Right hindlimb (tissue), 1 donor: ENCODE measurements at places on chromosomes 1 and 21.

DNA sequence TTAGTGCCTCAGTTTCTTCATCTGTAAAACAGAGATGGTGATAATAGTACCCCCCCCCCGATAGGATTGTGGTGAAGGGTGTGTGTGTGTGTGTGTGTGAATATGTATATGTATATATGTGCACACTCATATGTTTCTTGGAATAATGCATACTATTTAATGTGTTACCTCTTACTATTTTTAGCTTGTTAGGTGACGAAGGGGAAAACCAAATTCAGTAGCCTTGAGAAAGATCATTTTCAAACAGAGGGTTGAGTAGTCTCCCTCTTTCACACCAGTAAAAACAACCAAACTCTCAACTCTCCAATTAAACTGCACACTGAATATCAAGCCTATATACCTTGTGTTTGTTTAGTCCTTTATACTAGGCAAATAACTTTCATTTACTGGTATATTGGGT, 75.7 kb downstream of the NTMT2 start:
- no peak for DNase-seq

DNA sequence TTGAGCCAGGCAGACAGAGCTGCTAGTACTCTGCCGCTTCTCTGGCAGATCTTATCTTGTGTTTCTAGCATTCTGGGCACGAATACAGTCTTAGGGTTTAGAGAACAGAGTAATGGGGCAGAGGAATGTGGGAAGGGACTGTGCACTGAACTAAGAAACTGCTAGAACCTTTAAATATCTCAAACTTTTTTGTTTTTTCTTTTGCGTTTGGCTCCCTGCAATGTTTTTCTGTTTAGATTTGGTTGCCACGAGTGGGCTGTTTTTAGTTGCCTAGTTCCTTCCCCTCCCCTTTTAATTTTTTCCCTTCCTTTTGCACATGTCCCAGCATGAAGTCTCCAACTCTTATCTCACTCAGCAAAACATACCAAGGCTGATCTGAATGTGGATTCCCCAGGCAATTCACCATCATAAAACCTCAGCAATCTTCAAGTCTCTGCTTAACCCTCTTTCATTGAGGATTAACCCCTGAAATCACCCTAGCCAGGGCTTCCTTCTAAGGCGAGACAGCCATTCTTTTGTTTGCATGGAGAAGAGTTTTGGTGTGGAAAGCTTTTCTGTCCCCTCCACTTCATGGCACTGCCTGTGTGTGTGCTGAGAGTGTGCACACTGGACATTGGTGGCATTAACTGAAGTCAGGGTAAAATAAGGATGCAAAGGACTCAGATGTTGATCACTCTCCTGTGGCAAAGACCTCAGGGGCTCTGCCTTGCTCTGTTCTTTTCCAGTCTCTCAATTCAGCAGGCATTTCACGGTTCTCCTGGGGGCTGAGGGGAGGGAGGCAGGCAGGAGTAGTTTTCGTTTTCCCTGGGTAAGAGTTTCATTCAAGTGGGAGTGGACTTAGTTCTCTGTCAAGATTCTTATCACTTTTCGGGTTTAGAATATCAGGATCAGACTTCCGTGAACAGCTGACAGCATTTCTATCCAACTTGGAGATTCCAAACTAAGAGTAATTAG, 2.8 kb upstream of the ATF3 start:
- no peak for DNase-seq

DNA sequence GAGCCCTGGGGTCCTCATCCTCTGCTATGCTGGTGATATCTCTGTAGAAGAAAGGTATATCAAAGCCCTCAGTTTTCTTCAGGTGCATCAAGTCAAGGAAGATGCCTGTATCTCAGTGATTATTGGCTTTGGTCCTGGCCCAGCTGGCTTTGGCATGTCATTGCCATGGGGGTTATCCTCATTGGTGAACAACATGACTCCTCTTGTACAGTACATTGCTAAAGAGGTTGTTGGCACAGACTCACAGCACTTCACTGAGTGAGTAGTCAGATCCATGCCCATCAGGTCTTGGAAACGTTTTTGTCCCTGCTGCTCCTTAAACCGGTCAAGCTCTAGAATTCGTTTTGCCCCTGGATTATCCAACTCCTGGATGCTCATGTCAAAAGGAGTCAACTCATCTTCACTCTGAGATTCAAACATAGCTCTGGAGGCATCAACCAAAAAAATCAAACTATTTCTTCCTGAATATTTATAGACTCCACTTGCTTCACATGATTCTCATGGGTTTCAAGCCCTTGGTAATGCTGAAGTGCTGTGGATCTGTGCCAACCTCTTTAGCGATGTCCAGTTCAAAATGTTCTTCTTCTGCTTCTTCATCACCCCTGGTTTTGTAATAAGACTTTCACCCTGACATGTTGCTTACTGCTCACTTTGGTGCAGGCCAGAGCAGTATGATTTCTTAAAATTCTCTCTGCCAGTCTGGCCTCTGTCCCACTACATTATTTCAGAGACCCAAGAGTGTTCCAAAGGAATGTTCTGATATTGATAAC, 43.0 kb upstream of the RAB3GAP2 start:
- no peak for DNase-seq

DNA sequence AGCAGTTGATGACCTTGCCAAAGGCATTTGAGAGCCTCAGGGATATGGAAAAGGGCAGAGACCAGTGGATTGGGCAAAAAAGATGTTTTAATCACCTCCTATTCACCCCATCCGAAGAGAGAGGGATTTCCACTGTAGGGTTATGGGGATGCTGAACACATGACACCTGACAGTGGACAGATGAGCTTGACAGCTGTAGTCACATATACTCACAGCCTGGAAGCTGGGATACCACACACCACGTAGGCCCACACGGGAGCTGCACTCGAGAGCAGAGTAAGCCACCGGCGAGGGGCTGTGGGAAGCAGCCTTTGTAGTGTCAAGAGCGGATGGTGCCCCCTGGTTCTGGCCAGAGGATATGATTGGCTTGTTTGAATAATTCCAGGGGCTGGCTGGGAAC, 20.0 kb downstream of the ZBTB40 start:
- DNase-seq: no peak

DNA sequence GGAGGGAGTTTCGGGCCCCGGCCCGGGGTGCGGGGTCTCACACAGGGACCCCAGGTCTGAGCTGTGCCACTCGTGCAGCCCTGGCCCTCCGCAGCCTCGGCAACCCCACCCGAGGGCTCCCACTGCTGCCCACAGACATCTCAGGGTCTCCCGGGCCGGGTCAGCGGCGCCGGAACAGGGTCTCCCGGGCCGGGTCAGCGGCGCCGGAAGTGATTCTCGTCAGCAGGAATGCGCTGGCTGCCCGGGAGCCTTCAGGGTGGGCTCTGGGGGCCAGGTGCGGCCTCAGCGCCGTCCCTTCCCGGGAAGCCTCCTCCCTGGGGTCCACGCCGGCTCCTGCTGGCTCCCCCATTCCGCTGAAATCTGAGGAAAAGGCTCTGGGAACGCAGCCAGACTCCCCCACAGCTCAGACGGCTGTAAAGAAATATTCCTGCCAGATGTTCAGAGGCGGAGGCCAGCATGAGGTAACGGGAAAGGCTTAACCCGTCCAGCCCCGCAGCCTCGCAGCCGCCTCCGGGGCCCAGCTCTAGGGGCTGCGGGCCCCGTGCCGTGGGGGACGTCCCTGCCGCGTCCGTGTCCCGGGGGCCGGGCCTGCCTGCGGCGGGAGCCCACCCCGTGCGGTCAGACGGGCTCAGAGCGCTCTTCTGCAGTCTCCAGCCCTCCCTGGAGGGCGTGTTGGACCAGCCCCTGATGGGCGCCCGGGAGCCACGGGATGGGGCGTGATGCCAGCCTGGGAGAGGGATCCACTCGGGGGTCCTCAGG, 8.7 kb upstream of the COL6A1 start:
- DNase-seq: peak; percentile 97

GRCh38 chr1:9721606-9722377, 70.3 kb downstream of the PIK3CD start:
- DNase-seq: no peak
